Psoas muscle (tissue), 8 donors: ENCODE measurements at places on chromosomes 4 and X. TPM values are rescaled to one million over a fixed set of nuclear protein-coding genes. Genes with fewer than 3 reads are reported as not detected.

TGIF2LX gene
- total RNA-seq, result not detected

PDLIM3 gene
- 3,080 TPM for total RNA-seq

FGB gene
- not detected for total RNA-seq

NMU gene
- not detected for total RNA-seq

UGT2A1 gene
- not detected for total RNA-seq

IL2RG gene
- total RNA-seq, result 1.2 TPM

TMPRSS11F gene
- total RNA-seq, result not detected

HELT gene
- not detected for total RNA-seq

PPP4R3C gene
- not detected for total RNA-seq

HMX1 gene
- total RNA-seq, result not detected

NALF2 gene
- 0.14 TPM for total RNA-seq

HTN1 gene
- total RNA-seq, result not detected

RNF113A gene
- 5.5 TPM for total RNA-seq

SLC34A2 gene
- 0.16 TPM for total RNA-seq

ZNF157 gene
- not detected for total RNA-seq

BTC gene
- total RNA-seq, result 0.13 TPM

TMPRSS11B gene
- not detected for total RNA-seq
